Pancreas (tissue), 10 donors: ENCODE measurements at places on chromosomes 5 and 9.

GRCh38 chr9:22416692-22417060, 29.9 kb upstream of the DMRTA1 start:
- no peak overlapping the region for H3K4me3 ChIP-seq
- no peaks in the 10 kb centered on the region for H3K36me3 ChIP-seq
- H3K27me3 ChIP-seq, result no peaks in the 10 kb centered on the region
- no peak overlapping the region for H3K27ac ChIP-seq
- no peak for DNase-seq

DNA sequence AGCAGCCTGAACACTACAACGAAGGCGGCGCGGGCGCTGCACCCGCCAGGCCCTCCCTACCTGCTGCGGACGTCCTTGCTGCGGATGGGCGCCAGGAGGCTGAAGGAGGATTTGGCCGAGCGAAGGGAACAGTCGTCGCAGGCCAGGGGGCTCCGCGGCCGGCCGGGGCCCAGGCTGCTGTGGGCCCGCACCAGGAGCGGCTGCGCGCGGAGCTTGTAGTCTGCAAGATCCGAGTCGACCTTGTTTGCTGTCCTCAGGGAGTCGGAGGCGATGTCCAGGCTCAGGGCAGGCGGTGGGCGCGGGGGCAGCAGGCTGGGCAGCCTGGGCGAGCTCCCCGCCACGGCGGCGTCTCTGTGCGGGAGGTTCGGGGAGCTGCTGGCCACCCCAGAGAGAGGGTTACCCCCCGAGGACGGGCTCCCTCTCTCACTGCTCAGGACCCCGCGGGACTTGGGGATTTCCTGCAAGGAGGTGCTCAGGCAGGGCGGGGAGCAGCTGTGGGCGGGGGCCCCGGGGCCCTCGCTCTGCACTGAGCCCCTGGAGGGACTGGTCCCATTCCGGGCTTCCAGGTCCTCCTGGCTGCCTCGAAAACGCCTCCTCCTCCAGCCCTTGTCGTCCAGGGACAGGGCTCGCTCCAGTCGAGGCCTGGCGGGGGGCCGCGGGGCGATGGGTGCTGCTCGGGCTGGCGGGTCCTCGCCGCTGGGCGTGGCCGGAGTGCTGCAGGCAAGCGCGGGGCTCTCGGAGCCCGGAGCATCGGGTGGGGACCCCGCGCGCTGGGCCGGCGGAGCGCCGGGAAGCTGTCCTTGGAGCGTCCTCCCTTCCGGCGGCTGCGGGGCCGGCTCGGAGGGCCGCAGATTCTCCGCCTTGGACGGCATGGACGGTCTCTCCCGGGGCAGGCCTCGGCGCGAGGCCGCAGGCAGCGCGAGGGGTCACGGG, 831 bp downstream of the INPP5E start:
- DNase-seq, result peak; percentile 85
- H3K4me3 ChIP-seq, result peak overlapping the region; percentile 98
- no peaks in the 10 kb centered on the region for H3K27me3 ChIP-seq
- H3K4me1 ChIP-seq, result no peaks in the 10 kb centered on the region

GRCh38 chr9:81546489-81546888, 142.9 kb downstream of the TLE1 start:
- no peak overlapping the region for H3K4me3 ChIP-seq
- no peak for DNase-seq
- no peak overlapping the region for H3K27ac ChIP-seq
- H3K36me3 ChIP-seq, result no peaks in the 10 kb centered on the region

GRCh38 chr5:137410234-137411010, 88.7 kb downstream of the SPOCK1 start:
- no peak overlapping the region for H3K27ac ChIP-seq
- DNase-seq, result no peak
- H3K4me3 ChIP-seq, result no peak overlapping the region
